Substantia nigra (tissue), 51 donors: ENCODE measurements at places on chromosomes 7 and 10.

DNA sequence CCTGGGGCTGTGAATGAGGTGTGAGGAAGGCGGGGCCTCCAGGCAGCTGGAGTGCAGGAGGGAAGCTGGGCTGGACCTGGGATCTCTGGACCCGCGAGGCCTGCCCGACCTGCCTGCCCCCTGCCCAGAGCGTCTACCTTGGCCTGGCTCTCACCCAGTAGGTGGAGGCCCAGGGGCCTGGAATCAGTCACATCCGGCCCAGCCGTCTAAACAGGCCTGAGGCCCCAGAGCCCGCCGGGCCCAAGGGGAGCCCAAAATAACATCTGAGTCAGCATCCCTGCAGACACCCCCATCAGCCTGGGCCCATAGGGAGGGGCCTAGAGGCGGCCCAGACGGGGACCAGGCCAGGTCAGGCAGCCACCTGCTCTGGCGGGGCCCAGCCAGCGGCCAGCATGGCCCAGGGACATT is 15.1 kb upstream of the ELN start:
- no peak for DNase-seq

- peak; percentile 51 for DNase-seq
Observed at GRCh38 chr10:452512-453426, 236.7 kb downstream of the DIP2C start.

- no peak for DNase-seq
Observed at GRCh38 chr7:85655252-85655651, 468.4 kb upstream of the SEMA3D start.

- DNase-seq, result no peak
Observed at GRCh38 chr10:65231148-65231547, 1694.7 kb upstream of the LRRTM3 start.

GRCh38 chr10:22338185-22338900 is 7.0 kb upstream of the SPAG6 start:
- DNase-seq, result no peak

DNA sequence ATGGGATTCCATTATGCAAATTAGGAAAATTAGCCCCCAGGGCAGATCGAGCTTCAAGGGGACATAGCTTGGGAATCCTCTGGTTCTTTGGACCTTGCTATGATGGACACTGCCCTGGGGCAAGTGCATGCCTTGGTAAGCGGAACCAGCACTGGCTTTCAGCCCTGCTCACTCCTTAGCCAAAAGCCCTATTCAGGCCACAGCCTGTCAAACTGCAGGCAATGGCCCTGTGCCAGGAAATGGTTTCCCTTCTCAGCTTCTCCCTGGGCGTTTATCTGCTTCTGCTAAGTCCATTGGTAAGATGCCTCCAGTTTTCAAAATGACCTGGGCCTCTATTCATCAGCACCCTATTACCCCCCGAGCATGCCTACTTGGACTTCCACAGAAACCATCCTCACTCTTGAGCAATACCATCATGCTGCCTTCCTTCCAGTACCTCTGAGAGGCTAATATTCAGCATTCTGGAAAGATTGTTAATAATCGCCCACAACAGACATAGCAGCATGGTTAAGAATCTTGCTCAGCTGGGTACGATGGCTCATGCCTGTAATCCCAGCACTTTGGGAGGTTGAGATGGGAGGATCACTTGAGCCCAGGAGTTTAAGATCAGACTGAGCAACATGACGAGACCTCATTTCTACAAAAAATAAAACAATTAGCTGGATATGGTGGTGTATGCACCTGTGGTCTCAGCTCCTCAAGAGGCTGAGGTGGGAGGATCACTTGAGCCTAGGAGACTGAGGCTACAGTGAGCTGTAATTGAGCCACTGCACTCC is 918.6 kb upstream of the AUTS2 start:
- DNase-seq, result no peak

DNA sequence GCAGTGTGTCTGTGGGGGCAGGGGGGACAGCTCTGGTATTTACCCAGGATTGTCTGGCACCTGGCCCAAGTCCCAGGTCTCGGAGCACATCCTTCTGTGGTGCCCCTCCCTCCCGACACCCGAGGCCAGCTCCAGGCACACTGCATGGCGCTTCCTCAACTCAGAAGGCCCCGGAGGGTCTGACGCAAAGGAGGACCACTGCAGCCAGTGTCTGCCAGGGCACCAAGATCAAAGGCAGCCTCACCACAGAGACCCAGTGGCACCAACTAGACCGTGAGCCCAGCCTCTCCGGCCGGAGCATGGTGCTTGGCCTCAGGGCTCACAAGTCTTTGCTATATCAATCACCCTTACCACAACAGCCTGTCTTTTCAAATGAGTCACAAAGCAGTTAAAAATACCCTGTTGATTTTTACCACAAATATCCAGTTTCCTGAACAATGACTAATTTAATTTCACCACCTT is 99.3 kb upstream of the DDC start:
- DNase-seq, result no peak

GRCh38 chr10:68348265-68348741 is 15.6 kb upstream of the PBLD start:
- no peak for DNase-seq

- no peak for DNase-seq
Observed at GRCh38 chr7:98872328-98872924, 2.6 kb upstream of the TMEM130 start.

DNA sequence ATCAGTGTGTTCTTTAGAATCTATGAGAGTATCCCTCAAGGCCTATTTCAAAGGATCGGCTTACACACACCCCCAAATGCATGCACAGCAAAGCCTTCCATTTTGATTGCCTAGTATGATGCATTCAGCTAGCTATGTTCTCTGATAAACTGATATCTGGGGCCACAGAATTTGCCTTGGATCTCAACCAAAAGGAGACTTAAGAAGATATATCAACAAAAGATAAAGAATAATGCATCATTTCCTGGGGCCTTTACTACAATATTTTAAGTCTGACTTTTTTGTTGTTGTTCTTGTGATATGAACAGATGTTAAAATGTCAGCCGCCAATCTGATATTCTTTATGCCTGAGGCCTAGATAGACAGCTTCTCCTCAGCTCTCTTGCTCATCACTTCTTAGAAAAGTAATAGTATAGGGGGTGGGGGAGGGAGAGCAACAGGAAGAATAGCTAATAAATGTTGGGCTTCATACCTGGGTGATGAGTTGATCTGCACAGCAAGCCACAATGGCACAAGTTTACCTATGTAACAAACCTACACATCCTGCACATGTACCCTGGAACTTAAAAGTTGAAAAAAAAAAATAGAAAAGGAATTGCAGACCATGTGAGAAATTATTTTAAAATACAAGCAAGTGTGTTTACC is 792.9 kb upstream of the GHITM start:
- DNase-seq, result no peak

DNA sequence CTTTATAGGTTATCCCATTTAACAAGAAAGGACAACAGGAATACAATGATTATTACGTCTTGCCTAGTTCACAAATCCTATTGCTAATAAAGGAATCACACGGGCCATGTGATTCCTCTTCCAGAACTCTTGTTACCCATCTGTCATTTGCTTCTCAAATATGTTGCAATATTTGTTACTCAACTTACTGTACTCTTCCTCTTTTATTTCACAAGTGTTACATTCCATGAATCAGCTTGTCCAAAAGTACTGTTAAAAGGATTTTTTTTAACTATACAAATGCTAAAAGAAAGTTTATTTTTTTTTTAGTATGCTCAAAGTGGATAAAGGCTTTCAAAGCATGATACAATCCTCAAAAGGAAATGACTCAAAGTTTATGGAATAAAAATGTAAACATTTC is 3.9 kb upstream of the CD36 start:
- DNase-seq, result no peak

DNA sequence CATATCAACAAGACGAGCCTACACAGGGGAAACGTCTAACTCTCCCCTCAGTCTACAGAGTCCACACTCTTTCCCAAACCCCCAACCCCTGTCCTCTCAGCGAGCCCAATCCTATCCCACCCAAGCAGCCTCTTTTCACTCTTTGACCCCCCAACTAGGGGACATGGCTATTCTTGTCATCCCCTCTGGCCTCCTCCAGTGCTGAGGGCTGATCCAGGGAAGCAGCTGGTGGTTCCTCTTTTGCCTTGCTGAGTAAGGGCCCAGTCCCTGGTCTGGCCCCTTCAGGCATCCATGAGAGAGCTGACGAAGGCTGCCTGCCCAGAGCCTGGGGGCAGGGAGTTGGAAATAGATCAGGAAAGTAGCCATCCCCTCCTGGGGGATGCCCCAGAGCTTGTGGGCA is 6.4 kb downstream of the NOBOX start:
- no peak for DNase-seq

DNA sequence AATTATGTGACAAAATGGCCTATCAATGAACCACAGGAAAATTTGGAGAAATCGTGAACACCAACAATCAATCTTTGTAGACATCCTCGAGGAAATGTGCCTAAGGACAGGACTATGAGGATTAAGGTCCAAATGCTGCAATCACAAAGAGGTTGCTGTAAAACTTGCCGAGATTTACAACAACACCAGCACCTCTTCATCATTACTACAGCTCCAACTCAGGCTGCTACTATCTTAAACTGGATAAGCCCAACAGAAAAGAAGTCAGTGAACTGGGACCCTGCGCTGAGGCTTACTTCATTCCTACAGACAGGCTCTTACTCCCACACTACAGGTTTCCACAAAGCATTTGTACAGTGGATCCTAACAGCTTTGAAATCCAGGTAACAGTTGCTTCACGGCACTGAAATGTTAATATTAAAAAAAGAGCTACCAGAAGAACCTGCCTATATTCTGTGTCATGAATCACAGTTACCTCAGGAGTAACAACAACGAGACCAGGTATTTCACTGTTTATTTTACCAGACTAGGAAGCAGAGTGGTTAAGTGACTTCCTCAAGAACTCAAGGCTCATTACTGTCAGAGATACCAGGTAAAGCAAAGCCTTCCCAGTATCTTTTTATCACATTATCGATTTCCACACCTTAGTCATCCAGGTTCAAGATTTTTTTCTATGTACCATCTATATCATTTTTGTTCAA is 23.9 kb downstream of the CACUL1 start:
- DNase-seq, result no peak

DNA sequence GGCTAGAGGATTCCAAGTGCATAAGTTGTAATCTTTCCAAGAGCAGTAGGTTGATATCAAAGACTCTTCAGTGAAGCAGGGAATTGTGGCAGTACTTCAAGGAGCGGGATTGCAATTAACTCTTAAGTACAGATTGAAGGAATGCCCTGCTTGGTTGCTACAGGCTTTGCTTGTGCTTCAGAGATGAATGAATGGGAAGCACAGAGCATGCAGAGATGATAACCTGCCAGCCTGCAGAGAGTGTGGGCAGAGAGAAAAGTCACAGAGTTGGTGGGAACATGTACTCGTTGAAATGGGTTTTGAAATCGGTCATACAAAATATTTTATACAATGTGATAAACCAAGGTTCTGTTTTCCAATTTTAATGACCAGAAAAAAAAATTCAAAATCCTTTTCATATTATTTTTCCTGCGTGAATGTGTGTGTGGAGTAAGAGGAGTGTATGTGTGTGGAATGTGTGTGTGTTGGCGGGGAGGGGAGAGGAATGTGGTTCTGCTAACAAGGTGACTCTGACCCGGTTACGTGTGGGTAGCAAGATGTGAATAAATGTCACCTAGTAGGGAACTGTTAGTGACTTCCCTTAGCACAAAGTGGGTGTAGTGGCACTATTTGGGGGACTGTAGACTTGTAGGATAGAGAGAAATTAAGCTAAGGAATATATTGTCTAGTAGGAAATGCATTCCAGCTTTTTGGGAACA is 697.8 kb downstream of the GATA3 start:
- no peak for DNase-seq

GRCh38 chr10:132579027-132579859 is 41.7 kb downstream of the INPP5A start:
- peak; percentile 22 for DNase-seq

DNA sequence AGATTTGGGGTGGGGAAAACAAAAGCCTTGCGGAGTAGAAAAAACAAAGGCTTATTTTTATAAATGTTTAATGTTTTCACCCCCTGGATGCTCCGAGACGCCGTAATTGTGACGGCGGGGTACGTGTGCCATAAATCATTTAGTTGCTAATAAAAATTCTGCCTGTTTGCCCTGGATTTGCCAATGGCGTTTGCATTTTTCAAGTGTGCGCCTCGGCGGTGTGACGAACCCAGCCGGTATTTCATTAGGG is 2.5 kb upstream of the TNRC18 start:
- no peak for DNase-seq

- DNase-seq, result no peak
Observed at GRCh38 chr10:50396491-50397311, 145.4 kb upstream of the ASAH2 start.

DNA sequence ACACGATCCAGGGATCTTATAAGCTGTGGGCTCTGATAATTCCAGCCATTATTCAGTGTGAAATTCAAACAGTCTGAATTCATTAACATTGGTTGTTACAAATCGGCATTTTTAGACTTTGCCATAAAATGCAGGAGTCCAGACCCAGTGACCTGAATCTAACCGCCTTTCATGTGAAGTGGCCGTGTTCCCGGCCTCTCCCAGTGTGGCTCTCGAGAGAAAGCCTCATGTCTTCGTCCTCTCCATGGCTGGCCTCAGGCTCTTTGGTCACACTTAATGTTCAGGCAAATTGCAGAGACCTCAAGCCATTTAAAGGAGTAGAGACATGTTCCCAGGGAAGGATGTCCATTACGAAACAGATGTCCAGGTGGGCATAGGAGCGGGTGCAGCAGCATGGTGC is 59.3 kb downstream of the CTBP2 start:
- DNase-seq, result no peak

- DNase-seq, result no peak
Observed at GRCh38 chr10:48445932-48446331, 139.5 kb downstream of the MAPK8 start.

DNA sequence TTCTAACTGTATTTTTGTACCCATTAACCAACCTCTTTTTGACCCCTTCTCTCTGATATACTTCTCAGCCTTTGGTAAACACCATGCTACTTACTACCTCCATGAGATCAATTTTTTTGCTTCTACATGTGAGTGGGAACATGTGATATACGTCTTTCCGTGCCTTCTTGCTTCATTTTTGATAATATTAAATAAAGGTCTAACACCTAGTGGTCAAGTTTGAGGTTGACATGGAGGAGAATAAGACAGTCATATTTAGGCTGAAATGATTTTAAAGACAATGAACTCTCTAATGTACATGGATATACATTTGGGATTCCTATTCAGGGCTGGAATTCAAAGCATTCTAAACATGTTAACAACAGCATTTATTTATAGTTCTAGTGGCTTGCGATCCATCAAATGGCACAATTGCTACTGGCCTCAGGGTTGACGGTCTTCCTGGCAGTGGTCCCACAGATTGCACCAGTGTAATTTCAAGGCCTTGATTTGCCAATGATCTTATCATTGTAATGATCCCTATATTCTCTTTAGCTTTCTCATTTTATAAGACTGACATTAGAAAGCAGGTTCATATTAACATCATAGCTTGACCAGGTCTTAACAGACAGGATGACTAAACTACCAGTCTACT is 315.9 kb upstream of the ETV1 start:
- DNase-seq, result no peak
